ENCODE measurements at places on chromosomes 1 and 21. TPM values are rescaled to one million over a fixed set of nuclear protein-coding genes. Genes with fewer than 3 reads are reported as not detected.

Gene TRAF3IP3
- not detected for total RNA-seq

Gene RNU1-3
- total RNA-seq, result not detected

Gene RRP1
- 37.0 TPM for total RNA-seq

Gene CALML6
- total RNA-seq, result 0.23 TPM

Data from A549 treated with DMSO at 1 μM for 4 hours (cell line).